Pulmonary artery endothelial cell (primary cell): ENCODE measurements at places on chromosomes 12 and 14.
A peak's percentile ranks its signal among the peaks of the same experiment; 100 is the strongest.

DNA sequence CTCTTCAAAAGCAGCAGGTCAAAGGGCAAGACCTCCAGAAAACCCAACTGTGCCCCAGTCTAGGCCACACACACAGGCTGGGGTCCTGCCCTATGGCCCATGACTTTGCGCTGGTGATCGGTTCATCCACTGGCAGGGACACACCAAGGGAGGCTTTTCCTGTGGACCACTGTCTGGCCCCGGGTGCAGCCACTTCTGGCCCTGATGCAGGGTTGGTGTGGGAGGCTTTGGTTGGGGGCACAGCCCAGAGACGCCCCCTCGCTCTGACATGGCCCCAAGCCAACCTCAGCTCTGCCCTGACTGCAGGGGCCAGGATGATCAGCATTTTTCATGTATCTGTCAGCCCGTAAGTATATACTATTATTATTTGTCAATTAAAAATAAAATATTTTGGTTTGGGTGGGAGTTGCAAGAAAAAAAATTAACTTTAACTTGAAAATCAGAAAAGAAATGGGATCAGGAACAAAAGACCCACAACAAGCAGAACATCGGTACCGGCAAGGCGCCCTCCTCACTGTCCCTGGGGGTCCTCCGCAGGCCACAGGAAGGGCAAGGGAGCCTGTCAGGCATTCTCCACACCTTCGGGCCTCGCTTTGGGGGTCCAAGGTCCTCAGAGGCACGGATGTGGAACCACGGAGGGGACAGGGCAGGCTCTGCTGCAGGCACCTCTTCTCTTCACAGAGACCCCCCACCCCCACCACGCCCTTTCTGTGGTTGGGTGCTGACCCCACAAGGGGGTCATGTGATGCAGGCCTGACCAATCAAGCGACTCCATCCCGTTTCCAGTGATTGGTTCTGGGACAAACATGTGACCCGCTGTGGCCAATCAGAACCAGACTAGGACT, 181.5 kb upstream of the SFSWAP start:
- DNase-seq, result no peak

DNA sequence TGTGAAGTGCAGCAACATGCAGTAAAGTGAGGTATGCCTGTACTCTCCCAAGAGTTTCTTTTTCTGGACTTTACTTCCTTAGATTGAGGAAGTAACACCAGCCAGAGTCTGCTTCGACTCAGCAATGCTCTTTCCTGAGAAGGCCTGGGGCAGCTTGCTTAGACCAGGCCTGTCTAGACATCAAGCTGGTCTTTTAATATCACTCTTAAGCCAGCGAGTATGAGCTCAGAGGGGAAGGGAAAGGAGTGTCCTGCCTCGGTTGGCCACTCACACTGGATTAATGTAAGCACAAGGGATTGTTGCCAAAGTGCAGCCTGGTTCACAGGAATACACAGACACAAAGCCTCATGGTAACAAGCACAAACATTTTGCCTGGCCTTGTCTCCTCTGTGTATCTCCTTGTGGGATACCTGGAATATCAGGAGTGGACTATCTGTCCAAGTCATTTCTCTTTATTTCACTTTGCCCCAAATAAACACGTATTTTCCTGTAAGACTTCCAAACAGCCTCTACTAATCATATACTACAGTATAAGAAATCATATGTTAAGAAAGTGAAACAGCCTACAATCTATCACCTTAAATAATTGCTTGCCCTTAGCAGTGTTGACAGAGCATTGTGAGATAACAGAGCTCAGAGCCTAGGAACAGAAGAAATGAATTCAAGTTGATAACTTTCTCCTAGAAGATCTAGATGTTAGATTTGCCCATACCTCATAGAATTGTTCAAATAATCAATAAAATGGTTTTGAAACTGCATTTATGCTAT, 121.2 kb upstream of the DAAM1 start:
- DNase-seq, result no peak

DNA sequence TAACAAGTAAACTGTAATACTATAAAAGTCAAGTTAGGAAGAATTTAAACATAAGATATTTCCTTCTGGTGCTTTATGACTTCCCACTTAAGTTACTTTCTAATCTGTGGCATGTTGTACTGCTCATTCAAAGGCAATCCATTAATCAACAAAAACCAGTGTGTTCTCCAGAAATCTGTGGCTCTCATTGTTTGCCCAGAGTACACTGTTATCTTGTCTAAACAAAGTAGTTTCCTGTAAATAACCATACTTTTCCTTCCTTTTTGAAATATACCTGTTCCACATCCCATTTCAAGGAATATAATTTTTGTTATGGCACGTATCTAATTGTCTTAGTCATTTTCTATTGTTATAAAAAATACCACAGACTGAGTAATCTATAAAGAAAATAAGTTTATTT, 184.1 kb downstream of the CCER1 start:
- DNase-seq, result peak; percentile 51

- DNase-seq, result no peak
These were observed 37.7 kb upstream of the ZNF641 start for GRCh38 chr12:48388460-48388859.

DNA sequence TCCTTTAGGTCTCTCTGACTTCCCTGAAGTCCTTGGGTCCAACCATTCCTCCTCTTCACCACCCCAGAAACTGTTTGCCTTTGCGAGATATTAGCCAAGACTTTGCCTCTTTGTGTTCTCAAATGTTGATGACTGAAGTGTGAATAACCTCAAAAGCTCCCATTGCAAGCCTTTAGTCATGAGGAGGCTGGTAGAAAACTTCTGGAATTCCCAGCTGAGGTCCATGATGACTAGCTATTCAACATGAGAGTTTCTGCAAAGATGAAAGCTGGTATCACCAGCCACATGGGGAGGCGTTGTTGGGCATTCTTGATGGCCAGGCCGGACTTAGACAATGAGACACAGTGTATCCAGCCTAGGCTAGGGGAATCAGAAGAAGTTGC, 111.7 kb downstream of the TBX5 start:
- no peak for DNase-seq

GRCh38 chr12:82474798-82475184, 116.5 kb downstream of the METTL25 start:
- DNase-seq, result peak; percentile 64

DNA sequence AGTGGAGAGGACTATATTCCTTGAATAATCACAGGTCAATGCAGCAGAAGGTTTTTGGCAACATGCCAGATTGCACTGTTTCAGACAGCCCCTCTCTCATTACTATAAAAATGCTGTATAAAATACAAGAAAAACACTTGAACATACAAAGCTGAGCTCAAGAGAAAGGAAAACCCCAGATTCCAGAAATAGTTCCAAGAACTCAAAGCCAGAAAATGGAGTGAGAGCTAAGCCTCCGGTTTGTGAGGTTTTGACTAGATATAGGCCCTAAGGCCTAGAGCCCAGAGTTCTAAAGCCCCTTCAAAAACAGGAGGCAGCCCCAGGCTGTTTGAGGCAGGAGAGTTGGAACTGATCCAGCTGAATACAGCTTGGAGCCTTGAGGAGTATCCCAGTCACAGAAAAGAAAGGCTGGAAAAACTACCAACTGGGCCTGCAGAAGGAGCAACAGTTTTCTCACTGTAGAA, 29.4 kb upstream of the ACTN1 start:
- no peak for DNase-seq

GRCh38 chr14:104217486-104218360, 79.3 kb downstream of the KIF26A start:
- DNase-seq, result no peak

DNA sequence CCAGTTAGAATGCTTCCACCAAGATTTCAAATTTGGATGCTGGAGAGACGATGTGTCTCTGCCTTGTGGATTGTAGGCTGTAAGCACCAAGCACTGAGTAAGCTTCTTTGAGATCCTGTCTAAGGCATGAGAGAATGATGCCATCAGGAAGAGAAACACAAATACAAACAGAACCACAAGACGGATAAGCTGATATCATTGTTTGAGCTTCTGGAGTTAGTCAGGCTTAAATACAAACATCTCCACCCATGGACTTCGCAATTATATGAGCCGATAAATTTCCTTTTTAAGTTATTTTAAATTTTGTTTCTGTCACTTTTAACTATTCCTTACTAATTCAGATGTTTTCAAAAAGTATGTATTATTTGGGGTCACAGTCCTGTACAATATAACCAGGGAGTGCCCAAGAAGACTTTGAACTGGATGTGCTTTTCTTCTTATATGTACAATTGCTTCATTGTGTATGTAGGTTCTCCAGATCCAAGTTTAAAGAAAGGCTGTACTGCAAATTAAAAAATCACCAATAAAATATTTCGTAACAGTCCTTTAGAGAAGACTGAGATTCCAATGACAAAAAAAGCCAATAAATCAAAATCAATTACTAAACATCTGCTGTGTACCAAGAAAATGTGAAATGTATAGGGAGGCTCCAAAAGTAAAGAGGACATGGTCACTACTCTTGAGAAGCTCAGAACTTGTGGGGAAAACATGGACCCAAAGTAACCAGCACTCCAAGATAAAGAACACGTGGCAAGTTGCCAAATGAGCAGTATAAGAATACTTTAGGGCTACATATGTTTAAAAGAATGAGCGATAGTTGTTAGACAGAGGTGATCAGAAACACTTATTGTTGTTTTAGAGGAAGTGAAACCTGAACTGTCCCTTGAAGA, 274.1 kb downstream of the ADAMTS20 start:
- peak; percentile 71 for DNase-seq

- DNase-seq, result no peak
These were observed 97.3 kb upstream of the RTL1 start for GRCh38 chr14:101000711-101001250.

DNA sequence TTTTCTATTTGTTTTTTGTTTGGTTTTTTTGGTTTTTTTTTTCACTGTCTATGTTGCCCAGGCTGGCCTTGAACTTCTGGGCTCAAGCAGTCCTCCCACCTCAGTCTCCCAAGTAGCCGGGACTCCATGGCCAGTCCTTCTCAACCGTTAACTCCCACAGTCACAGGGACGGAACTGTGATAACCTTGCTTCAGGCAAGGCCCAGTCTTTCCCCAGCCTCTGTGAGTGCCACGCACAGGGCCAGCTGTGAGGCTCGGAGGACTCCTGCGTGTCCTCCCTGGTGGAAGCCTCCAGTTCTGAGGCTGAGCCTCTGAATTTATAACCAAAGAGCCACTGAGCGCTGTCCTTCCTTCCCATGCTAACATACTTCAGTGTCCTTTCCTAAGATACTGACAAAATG, 23.7 kb downstream of the PSMC1 start:
- DNase-seq, result no peak

DNA sequence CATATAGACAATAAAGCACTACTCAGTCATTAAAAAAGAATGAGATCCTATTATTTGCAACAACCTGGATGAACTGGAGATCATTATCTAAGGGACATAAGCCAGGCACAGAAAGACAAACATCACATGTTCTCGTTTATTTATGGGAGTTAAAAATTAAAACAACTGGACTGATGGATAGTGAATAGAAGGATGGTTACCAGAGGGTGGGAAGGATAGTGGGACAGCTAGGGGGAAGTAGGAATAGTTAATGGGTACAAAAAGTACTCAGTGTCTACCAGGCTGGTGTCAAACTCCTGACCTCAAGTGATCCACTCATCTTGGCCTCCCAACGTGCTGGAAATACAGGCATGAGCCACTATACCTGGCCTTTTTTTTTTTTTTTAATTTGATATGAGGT, 56.7 kb upstream of the KTN1 start:
- DNase-seq, result no peak

DNA sequence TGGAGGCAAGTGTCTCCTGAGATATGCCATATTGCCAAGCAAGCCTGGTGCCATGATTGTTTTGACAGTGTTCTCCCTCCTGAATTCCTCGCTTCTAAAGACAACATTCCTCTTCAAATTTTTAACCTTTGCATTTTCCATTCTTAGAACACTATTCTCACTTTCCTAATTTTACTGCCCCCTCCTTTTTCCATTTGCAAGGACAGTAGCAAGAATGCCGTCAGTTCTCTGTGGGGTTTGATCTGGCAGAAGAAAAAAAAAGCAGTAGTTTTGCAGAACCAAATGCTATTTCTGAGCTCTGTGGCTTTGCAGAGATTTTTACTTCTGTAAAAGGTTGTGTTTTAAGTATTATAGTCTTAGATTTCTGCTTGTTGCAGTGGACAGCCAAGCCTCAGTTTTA, 295.2 kb downstream of the NUAK1 start:
- no peak for DNase-seq

DNA sequence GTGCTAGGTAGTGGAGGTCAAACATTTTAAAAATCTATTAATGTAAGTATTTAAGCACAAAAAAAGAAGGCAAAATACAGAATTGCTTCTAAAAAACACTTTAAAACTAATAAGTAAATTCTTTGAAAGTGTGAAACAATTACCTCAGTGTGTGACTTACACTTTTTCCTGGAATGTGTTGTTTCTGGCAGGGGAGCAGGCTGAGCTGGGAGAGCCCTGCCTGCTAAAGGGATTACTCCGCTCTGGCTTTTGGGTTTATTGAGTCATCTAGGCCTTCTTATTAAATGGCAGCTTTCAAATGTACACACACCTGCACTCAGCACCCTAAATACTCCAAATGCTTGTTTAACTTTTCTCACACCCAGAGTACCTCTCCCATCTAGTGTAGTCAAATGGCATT, 279.8 kb downstream of the AKAP6 start:
- peak; percentile 39 for DNase-seq

DNA sequence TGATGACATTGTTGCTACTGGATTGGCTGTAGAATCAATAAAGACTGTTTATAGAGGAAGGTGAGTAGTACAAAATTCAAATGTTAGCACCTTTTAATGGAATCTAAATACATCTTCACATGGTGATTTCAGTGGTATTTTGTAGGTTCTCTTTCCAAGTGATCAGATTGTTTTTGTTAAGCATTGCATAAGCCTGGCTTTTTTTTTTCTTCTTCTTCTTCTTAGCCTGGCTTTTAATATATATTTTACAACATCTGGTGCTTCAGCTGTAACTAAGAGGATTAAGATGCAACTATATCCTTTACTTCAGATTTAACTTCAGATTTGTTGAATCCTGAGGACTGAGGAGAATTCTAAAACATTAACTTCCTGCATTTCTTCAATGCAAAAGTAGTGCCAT, 57.3 kb upstream of the ATF1 start:
- no peak for DNase-seq

DNA sequence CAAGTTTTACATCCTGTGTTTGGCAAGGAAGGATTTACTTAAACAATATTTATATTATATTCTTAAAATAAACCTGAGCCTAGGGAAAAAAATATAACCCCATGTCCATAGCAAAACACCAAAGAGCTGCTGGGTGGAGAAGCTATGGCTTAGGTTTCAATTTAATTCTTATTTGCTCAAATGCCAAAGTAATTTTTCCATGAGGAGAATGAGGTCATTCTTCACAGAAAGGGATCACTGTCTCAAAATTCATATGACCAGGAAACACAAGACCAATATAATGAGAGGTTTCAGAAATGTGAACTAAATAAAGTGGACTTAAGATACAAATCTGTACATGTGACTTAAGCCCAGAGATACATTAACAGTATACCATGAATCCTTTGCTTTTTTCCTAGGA, 195.0 kb downstream of the PHLDA1 start:
- no peak for DNase-seq
